Caki2 (cell line): ENCODE measurements at places on chromosomes 7 and 10. TPM values are rescaled to one million over a fixed set of nuclear protein-coding genes. Genes with fewer than 3 reads are reported as not detected.
A peak's percentile ranks its signal among the peaks of the same experiment; 100 is the strongest.

Gene TMEM178B
- 9.5 and 15.9 TPM in 2 replicates for total RNA-seq

Gene FAM131B
- 0.03 TPM in 1 of 2 replicates, not detected in the other for total RNA-seq

Gene UTF1
- not detected in 2 replicates for total RNA-seq

Gene COL13A1
- not detected in 2 replicates for total RNA-seq

DNA sequence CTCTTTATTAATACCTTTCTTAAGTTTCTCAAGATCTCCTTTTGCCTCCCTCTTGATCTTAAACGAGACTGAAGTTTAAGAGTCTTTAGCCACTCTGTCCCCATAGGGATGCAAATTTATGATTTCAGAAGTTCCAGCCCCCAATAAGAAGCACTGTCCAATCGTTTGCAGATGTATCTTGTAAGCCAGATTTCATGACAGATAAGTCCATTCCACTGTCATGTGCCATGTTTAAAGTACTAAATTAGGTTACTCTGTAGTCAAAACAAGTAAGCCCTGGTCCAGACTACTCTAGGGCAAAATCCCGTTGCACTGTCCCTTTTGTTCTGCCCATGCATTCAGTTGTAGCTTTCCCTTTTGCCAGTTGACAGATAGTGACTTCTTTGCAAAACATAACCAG, 157.2 kb upstream of the KAT6B start:
- no peak for DNase-seq

DNA sequence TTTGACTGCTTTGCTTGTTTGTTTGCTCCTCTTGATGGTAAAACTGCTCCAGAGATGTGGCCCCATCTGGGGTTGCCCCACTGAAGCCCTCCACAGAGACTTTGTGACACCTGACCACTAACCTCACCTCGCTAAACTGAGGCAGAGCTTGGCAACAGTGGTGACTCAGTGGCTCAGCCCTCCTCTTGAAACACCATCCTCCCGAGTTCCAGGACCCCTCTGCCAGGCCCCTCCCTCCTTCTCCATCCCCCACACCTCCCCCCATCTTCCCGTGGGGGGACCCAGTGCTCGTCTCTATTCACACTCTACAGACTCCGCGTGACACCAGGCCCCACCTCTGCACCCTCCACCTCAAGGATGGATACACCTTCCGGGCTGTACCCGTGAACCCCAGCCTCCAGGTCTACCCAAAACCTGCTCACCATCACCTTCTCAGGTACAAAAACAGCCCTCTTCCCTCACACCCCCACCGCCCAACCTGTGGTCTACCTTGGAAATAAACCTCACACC, 19.0 kb upstream of the RET start:
- DNase-seq = no peak

DNA sequence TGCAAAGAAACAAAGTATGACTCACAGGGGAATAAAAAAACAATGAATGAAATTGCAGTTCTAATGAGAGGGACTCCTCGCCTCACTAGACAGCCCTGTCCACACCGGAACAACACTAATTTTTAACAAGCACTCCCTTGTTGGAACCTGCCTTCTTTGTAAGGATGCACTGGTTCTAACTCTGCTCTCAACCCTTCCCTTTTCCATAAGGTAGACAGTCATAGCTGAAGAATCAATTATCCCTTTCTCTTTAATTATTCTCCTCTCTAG, 65.1 kb downstream of the TSPAN12 start:
- DNase-seq = no peak

DNA sequence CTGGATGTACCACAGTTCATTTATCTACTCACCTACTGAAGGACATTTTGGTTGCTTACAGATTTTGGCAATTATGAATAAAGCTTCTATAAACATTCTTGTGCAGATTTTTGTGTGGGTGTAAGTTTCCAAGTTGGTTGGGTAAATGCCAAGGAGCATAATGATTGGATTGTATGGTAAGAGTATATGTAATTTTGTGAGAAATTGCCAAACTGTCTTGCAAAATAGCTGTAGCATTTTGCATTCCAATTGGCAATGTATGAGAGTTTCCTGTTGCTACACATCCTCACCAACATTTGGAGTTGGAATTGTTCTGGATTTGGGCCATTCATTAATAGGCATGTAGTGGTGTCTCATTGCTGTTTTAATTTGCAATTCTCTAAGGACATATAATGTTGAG, 33.9 kb upstream of the HYAL4 start:
- DNase-seq = no peak

- peak; percentile 27 for DNase-seq
Observed at GRCh38 chr10:120503689-120504088, 46.7 kb downstream of the PLPP4 start.

- DNase-seq = peak; percentile 66
Observed at GRCh38 chr7:12570534-12571461, at the start of gene SCIN. SCIN (plus strand) TSS chr7:12570720; CDS start chr7:12570787, 67 bp downstream.

DNA sequence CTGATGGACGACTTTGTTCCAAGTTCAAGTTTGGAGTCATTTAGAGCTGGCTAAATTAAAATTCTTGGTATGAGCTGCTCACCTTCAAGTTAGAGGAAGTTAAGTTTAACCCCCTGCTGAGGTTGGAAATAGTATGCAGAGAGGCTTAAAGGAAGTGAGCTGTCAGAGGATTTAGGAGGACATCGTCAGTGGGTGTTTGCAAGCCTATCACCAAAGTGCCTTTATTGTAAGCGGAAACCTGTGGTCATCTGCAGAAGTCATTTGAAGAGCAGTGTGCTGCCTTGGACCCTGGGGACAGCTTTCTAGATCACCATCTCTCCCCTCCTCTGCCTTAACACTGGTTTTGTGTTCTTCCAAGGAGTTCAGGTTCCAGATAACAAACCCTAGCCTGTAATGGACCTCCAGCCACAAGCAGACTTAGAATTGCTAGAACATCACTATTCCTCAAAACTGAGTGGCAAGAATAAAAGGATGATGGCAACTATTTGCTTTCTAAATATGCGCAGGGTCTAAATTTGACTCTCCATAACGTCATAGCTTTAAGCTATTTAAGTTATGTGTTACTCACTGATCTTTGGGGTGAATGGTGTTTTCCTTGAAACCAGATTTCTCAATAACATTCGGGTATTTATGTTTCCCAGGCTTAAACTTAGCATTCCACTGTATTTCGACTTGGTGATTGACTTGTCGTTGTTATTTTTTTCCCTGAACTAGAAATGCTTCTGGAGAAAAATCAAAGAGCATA, 93.4 kb downstream of the SLC39A12 start:
- DNase-seq = no peak

DNA sequence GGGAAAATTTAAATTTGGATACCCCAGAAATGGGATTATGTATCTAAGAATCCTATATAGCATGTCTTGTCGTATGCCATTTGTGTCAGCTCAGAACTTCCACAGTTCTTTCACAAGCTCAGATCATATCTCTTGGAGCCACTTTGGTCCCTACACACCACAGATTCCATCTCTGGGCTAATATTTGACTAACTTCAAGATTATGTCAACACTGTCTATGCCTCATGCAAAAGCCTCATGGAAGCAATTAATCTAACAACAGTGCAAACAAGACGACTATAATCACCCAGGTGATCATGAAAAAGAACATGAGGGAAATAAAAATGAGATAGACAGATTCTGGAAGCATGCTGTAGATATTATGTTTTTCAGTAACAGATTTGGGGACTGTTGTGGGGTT, 189.1 kb downstream of the LRRTM3 start:
- DNase-seq = peak; percentile 36

GRCh38 chr10:26780106-26780792, 80.5 kb downstream of the ABI1 start:
- DNase-seq = no peak

DNA sequence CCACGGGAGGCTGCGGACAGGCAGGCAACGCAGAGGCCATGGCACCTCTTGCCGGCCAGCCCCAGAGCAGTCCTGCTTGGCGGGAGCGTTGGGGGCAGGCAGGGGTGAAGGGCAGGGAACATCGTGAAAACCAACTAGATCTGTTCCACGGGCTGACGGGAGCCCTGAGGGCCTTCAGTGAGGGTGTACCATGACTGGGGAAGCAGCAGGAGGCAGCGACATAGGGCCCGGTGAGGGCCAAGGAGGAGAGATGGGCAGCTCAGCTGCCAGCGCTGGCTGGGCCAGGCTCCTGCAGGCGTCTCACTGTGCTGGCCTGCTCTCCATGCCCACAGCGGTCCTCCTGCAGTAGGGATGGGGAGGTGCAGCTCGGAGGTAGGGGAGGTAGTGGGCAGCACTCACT, 196.5 kb downstream of the ELFN1 start:
- no peak for DNase-seq

GRCh38 chr7:112140600-112140999, 65.6 kb downstream of the DOCK4 start:
- no peak for DNase-seq

- DNase-seq = no peak
Observed at GRCh38 chr7:4747013-4747412, 28.4 kb upstream of the AP5Z1 start.

DNA sequence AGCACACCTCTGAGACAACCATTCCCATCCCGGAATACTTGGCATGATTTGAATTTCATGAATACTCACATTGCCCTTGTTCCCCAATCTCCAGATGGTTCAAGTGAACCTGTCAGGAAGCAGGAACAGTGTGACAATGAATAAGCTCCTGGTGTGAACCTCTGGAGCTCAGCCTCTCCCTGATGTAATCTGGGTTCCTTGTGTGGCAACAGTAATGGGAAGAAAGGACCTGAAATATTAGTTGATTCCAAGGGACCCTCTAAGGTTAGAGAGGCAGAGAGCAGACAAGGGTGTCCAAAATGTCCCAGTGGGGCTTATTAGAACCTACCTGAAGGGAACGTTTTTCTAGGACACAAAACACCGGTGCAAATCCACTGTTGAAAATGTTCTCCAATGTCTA, 8.5 kb downstream of the OR2A7 start:
- DNase-seq = no peak

DNA sequence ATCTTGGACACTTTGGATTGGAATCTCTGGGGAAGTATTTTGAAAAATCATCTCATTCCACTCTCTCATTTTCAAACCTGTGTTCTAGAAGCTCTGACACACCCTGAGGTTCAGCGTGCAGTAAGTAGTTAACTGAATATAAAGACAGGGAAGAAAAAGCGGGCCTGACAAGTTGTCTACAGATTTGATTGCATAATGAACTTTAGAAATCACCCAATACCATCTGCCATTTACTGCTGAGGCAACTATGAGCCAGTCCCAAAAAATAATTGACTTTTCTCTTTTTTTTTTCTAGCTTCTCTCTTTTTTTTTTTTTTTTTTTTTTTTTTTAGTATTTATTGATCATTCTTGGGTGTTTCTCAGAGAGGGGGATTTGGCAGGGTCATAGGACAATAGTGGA, 29.5 kb downstream of the CDC123 start:
- no peak for DNase-seq

DNA sequence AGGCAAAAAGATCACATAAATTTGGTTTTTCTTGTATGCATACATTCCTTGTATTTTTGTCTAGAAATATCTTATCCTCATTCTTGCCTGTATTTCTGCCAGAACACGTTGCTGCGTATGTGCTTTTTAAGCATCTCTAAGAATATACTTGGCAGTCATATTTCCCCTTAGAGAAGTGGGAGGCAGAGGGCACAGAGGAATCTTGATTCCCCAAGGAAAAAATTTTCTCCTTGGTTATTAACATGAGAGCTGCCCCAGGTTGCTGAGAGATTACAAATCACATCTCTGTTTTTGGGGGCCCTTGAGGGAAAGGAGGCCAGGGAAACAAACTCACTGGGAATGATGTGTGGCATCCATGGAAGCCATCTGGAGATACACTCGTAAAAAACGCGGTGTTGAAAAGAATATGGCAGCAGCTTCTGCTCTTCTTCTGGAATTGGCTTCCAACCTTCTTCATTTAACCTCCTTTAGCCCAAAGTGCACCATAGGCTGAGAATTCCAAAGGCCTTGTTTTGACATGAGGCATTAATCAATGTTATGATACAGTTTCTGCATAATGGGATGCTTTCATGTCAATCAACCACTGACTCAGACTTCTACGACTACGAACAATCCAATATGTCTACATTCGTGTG, 684.3 kb upstream of the SORCS1 start:
- DNase-seq = no peak

- DNase-seq = no peak
Observed at GRCh38 chr7:79782256-79782655, 328.8 kb upstream of the MAGI2 start.

GRCh38 chr10:47363781-47364180, 15.6 kb downstream of the RBP3 start:
- no peak for DNase-seq

- no peak for DNase-seq
Observed at GRCh38 chr10:123929791-123930190, 38.2 kb upstream of the CPXM2 start.

DNA sequence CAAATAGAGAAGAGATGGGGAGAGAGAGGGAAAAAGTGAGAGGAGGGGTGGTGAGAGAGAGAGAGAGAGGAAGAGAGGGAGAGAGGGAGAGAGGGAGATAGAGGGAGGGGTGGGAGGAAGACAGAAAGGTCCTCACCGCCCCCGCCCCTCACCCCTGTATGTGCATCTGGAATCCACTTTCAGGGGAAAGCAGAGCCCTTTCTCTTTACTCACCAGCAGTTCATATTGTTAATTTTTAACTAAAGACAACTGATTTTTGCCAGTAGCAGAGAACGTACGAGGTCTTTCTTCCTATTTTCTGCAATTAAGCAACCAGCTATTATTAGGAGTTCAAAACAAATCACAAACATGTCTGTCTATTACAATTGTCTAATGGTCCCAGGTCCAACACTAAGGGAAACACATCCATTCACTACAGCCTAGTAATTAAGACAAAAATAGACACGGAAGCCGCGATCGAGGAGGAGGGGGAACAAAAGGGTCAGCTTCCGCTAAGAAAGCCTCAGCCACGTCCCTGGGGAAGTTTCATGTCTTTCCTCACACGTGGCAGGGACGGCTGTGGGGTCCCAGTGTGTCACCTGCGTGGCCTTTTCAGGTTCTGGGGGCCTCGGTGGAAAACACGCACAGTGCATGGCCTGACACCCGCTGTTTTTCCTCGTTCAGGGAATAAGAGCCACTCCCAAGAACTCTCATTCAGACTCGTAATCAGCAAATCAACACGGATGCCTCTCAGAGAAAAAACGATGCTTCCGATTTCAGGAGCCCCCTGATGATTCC, 572.0 kb downstream of the PTPRN2 start:
- no peak for DNase-seq

- no peak for DNase-seq
Observed at GRCh38 chr10:58698777-58699356, 186.2 kb downstream of the BICC1 start.
